AG04450 (cell line): ENCODE measurements at places on chromosomes 16 and 17.

- no peak for DNase-seq
Observed at GRCh38 chr17:59333836-59334235, 2.4 kb downstream of the YPEL2 start.

DNA sequence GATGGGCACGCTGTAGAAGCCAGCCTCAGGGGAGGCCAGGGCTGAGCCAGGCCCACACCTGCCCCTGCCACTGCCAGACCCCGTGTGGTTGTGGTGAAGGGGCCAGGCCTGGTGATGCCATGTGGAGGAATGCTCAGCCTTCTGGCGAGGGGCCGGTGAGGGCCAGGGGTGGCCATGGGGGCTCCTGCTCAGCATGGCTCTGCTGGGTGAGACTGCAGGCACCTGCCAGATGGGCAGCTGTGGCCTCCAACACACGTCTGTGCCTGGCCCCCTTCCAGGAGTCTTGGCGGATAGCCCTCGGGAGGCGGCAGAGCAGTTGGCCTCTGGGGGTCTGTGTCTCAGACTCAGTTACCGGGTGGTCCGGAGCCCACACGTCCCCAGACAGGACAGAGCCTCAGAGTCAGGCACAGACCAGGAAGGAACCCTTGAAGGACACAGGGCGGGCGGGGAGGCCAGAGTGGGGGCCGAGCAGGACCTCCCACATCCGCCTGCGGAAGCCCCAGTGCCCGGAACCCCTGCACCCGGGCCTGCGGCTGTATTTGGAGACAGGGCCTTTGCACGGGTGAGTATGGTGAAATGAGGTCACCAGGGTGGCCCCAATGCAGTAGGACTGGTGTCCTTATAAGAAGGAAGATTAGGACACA, 22.5 kb upstream of the CHMP6 start:
- no peak for DNase-seq

GRCh38 chr16:1615761-1616160, 3.6 kb downstream of the CRAMP1 start:
- peak; percentile 15 for DNase-seq

DNA sequence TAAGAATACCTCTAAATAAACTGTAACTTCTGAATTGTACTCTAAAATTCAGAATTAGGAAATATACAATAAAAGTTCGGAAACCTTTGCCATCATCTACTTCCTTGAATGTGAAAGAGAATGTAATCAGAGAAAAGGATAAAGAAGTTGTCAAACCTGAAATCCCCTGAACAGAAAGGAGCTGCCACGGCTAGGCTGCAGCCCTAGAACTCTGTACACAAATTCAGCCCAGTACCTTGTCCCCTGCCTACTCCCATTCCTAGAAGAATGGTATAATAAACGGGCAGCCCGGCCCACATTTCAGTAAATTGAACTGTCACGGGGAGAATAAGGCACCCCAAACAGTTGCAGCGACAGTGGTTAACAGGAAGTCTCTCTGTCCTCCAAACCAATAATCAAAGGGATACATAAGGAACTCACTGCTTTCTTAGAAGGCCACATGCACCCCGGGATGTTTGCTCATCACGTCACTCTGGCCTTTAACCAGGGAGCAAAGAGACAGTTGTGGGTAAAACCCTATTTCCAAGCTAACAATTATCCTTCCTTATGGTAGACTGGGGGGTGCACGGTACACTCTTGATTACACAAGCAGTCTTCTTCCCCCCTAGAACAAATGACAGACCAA, 24.3 kb upstream of the RFFL start:
- no peak for DNase-seq

- DNase-seq: no peak
Observed at GRCh38 chr16:85029981-85030401, 2.4 kb downstream of the KIAA0513 start.

DNA sequence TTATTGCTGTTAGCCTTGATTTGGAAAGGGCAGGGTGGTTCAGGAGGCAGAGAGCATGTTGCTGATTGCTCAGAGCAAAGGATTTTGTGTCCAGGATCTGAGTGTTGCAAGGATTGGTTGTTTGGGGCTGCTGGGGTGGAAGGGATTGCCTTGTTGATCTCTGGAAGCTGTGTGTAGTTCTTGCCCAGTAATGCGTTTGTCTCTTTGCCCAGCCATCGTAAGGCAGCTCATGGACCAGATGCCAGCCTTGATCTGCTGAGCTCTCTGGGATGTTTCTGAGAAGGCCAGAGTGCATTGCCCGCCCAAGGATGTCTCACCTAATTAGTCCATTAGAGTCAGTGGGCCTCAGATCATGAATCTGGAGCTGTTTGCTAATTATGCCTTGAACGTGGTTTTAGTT, 33.6 kb downstream of the NKD1 start:
- no peak for DNase-seq

- DNase-seq: no peak
Observed at GRCh38 chr17:3794557-3795389, 6.2 kb downstream of the ITGAE start.

DNA sequence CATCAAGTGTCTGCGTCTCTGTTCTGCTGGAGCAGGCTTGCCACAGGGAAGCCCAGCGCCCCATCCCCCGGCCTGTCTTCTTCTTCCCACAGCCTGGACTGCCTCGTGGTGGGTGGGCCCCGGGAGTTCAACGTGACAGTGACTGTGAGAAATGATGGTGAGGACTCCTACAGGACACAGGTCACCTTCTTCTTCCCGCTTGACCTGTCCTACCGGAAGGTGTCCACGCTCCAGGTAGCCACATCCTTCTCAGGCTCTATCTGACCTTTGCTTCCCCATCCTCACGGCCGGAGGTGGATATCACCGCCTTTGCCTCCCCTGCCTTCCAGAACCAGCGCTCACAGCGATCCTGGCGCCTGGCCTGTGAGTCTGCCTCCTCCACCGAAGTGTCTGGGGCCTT, 29.8 kb upstream of the ITGAX start:
- no peak for DNase-seq

DNA sequence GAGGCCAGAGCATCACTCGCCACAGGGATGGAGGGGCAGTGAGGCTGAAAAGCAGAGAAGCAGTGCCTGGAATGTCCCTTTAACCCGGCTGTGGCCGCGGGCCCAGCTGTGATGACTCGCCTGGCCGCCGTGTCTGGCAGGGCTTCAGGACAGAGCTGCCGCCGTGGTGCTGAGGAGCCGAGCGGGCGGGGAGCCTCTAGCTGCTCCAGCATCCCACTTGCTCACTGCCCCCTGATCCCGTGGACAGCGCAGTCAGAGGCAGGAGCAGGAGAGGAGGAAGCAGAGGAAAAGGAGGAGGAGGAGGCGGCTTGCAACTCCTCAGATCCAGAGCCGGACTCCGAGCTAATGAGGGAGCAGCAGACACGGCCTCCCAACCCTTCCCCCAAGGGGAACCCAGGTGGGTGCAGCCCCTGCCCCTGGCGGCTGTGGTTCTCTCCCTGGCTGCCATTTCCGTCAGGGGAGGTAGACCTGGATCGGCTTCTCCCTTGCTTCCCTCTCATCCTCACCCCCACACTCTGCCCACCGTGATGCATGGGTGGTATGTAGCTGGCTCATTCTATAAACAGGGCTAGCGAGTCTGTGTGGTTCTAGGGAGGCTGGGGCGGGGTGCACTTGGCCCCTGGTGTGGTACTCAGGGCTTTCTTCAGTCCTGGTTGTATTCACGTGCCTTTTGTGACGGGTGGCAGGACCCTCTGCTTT, 165.7 kb downstream of the CMIP start:
- DNase-seq: no peak

DNA sequence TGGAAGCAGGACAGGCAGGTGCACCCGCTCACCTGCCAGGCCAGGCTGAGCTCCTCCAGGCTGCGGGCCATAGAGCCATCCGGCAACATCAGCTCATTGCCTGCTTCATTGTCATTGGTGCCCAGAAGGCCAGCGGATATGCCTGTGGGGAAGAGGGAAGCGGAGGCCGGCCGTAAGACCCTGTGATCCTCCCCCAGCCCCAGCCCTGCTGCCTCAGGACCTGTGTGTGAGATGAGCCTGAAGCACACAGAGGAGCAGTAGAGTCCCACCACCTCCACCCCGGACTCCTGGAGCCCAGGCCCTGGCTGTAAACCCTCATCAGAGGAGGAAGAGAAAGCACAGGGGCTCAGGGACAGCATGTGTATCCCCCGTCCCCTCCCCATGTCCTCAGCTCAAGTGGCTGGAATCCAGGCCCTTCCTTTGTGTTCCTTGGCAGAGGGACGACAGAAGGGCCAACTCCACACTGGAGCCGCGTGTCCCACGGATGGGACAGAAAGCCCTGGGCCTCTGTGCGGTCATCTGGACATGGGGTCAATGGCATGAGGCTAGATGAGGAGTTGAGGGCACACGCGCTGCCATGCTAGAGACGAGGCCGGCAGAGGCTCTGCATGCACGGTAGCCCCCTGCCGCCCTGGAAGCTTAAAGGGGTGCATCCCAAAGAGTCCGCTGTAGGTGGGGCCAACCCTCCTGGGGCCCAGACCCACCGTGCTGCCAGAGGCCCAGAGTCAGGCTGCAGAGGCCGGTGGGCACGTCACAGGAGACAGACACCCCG, 39.1 kb downstream of the RMI2 start:
- DNase-seq: no peak

DNA sequence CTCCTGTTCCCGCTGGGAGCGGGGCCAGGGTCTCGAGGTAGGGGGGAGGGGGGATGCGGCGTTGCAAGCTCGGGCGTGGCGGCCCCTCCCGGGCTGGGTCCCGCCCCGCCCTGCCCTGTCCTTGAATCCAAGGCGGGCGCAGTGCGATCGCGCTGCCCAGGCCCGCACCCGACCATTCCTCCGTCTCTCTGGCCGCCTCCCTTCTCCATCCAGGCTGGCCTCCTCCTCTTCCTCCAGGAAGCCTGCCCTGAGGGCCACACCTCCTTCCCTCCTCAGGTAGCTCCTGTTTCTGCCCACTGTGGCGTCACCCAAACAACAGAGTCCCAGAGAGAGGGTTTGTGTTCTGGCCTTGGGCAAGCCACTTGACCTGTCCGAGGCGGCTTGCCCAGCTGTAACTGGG, 43.0 kb upstream of the TAC4 start:
- no peak for DNase-seq

DNA sequence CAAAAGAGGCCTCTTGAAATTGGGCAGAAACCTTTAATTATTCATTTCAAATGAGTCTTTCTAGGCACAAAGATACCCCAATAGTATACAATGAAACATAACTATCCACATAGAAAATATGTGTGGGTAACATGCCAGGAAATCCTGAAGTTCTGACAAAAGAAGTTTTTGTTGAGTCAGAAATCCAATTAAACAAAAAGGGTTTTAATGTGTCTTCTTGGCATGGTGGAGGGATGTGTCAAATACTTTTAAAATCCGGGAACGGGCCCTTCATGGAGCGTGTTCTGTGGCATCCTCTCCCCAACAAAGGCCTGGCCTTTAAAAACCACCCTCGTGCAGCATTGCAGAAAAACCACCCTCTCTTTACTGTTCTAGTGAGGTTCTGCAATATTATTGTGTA, 14.2 kb downstream of the CDRT4 start:
- no peak for DNase-seq

DNA sequence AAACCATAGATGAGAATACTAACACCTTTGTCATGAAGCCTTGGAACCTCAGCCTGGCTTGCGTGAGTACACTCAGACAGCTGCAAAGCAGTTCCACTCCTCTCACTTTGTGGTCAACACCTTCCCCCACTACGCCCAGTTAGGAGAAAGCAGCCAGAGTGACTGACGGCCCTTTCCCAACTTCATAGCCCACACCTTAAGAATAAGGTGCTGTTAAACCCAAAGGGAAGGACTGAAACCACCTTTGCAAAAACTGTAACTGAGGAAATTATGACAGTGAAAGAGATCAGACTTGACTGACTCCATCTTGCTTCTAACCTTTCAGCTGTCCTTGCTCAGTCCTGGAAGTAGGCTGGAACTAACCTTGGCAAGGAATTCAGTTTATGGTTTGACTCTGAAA, 13.7 kb downstream of the N4BP1 start:
- no peak for DNase-seq

GRCh38 chr17:64256913-64257807, 5.9 kb downstream of the TEX2 start:
- DNase-seq: no peak

DNA sequence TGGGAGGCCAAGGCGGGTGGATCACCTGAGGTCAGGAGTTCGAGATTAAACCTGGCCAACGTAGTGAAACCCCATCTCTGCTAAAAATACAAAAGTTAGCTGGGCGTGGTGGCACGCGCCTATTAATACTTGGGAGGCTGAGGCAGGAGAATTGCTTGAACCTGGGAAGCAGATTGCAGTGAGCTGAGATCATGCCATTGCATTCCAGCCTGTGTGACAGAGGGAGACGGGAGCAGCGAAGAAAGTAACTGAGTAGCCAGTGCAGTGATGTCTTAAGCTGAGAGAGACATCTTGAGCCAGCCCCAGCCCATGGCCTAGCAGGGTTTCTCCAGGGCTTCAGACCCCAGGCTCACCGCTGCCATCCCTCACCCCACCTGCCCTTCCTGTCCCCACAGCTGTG, 9.8 kb upstream of the SMIM5 start:
- DNase-seq: no peak

- DNase-seq: no peak
Observed at GRCh38 chr17:73773702-73774101, 129.5 kb upstream of the SDK2 start.

- DNase-seq: no peak
Observed at GRCh38 chr16:23832882-23833281, 2.9 kb upstream of the PRKCB start.

DNA sequence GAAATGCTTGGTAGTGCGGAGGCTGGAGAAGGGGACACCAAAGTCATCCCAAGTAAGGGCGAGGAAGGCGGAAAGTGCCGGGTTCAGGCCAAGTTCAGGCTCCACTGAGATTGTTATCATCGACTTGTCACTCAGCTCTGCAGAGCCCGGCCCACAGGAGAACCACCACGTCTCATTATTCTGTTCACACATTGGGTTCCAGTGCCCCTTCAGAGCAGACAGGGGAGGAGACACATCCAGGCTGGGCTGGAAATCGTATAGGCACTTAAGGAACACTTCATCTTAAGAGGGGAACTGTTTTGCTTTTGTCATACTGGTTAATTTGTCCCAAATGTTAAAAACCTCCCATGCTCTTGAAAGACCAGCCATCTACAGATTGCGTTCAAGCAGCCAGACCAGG, 118.3 kb upstream of the ADAMTS18 start:
- no peak for DNase-seq

DNA sequence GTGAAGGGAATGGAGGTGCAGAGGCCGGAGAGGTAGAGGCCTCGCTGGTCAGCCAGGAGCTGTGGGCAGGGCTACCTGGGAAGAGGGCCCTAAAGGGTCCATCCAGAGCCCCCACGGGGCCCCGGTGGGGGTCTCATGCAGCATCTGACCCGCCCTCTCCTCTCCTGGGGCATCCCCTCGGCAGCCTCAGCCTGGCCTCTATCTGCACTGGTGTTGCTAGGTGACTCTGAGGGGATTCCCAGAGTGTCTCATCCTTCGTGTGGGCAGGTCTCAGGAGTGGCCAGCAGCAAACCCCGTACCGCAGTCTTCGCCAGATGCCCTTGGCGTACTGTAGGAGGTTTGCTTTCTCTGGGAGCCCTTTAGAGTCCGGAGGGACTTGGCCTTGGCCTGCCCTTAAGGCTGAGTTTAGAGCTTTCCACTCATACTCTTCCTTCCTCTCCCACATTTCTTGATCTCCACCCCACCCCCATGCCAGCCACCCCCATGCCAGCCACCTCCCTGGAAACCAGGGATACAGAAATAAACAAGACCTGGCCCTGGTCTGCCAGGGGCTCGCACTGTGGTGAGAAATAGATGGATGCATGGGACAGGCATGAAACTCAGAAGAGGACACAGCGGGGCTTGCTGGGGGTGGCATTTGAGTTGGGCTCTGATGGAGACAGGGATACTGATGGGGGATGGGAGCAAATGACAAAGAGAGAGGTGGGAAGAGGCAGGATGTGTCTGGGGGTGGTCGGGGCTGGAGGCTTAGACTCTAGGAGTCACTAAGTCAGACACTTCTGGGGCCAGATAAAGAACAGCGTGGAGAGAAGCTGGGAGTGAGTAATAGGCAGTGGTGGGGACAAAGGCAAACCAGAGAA, 9.9 kb downstream of the SLC5A10 start:
- DNase-seq: no peak
